Esophagus mucosa (tissue), 1 donor: ENCODE measurements at places on chromosomes 2 and 18.

DNA sequence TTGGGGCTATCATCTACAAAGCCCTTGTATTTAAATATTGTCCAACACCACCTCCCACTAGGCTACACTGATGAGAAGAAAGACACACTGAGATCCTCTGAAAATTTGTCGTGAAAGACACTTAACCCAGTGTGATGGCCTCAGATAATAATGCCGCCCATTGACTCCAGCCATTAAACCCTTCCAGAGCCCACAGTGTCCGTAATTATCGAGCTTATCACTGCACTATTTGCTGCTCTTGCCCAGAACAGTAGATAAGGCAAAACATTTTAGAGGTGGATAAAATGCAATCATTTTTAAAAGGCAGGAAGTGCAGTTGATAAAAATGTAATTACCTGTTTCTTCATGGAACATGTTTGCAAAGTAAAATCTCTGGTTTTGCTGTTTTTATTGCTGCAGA lies 121.3 kb upstream of the DDX18 start:
- no peak for ATAC-seq

DNA sequence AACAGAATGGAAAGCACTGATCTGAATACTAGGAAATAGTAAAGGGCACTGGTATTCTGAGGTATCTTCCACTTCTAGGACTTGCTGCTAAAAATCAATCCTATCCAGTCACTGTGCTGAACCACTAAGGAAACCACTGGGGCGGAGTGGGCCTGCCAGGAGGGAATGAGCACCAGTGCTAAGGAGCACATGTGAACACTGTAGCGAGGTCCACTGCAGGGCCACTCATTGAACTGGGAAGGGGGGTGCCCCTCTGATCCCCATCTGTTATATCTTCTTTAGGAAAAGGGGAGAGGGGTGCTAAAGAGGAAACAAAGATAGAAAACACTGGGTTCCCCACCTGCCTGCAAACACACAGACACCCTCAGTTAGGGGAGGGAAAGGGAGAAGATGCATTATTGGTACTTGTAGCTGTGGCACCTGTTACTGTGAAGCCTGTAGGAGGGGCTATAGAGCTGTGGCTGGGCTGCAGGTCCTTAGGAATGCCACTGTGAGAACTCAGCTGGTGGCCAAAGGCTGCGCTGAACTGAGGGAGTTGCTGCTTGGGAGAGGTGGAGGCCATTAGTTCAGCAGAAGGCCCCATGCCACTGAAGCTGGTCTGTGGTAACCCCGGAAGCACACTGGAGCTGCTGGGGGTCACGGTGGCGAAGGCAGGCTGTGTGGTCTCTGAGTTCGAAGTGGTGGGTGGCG lies 81.8 kb downstream of the INO80D start:
- ATAC-seq: peak; percentile 69

DNA sequence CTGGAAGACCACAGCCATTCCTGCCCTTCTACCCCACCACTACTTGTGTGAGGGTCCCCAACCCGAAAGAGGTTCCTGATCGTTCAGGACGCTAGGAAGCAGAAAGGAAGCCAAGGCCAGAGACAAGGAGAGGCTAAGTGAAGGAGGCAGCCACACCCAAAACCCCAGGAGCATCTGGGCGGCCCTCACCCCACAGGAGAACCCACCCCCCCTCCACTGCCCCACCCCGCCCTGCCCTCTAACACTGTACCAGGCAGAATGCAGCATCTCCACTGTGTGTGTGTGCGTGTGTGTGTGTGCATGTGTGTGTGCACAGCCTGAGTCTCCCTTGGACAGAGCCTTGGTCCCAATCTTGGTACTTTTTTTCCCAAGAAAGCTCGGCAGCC lies 207.5 kb upstream of the HAAO start:
- peak; percentile 82 for ATAC-seq

- ATAC-seq: no peak
Measured at GRCh38 chr18:46471809-46472498, 185.1 kb downstream of the LOXHD1 start.
